CD8-positive, alpha-beta memory T cell (primary cell): ENCODE measurements at places on chromosomes 1 and 21.

DNA sequence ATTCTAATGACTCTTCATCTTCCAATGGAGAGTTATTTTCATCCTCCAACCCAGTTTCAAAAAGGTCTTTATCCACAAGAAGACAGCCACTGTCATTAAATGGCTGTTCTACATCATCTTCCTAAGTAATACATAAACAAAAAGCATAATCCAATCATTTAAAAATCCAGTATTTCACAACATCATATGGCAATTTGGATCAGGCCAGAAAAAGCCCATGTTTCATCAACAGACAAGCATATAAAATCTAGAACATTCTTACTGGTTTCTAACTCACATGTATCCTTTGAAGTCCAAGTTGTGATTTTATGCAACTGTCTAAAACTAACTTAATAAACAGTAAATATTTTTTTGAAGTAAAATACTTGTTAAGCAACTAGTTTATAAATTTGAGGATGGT, 6.6 kb downstream of the CLSPN start:
- DNase-seq: no peak

- peak; percentile 16 for DNase-seq
Measured at GRCh38 chr1:71047635-71048607, at the start of gene PTGER3. PTGER3 (minus strand) TSS chr1:71047816; CDS start chr1:71047577, 239 bp downstream.

GRCh38 chr21:19501115-19501514, 1097.5 kb upstream of the TMPRSS15 start:
- no peak for DNase-seq

DNA sequence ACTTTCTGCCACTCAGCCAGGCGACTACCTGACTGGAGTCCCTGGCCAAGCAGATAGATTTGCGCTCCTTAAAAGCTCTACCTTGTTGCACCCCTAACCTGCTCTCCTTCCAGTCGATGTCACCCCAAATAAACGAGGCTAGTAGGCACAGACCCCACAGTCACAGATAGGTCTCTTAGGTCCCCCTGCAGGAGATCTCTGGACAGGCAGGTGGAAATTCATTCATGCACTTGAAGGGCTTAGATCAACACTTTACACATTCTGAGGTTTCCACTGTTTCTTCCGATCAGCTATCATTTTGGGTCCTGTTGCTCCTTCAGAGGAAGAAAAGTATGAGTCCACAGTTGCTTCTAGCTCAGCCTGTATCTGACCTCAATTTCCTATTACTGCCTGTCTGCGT, 272.6 kb upstream of the FMN2 start:
- DNase-seq: no peak
